Right atrium auricular region (tissue), 2 donors: ENCODE measurements at places on chromosomes 3 and 15. TPM values are rescaled to one million over a fixed set of nuclear protein-coding genes. Genes with fewer than 3 reads are reported as not detected.

GRCh38 chr3:10192953-10193691, 28.4 kb downstream of the IRAK2 start:
- peak overlapping the region; percentile 77 for H3K27ac ChIP-seq
- H3K4me3 ChIP-seq = no peak overlapping the region
- DNase-seq = no peak
- no peaks in the 10 kb centered on the region for H3K27me3 ChIP-seq
- H3K4me1 ChIP-seq = no peaks in the 10 kb centered on the region
- no peaks in the 10 kb centered on the region for H3K36me3 ChIP-seq

DNA sequence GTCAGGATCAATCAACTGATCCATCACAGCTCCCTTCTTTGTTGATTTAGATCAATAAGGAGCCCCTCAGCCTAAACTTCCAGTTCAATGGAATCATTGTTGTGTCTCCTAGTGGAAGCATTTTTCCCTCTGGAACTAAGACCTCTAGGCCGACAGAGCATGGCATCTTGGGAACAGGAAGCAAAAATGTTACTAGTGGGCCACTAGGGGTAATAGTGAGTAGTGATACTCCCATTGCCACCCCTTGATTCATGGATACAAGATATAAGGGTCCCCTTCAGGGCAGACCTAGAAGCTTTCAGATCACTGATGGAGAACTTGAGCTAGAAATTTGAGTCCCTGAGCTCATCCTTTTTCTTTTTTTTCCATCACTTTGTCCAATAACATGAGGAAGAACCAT, 40.4 kb upstream of the AZI2 start:
- no peaks in the 10 kb centered on the region for H3K36me3 ChIP-seq
- H3K27ac ChIP-seq = no peak overlapping the region
- no peak for DNase-seq

DNA sequence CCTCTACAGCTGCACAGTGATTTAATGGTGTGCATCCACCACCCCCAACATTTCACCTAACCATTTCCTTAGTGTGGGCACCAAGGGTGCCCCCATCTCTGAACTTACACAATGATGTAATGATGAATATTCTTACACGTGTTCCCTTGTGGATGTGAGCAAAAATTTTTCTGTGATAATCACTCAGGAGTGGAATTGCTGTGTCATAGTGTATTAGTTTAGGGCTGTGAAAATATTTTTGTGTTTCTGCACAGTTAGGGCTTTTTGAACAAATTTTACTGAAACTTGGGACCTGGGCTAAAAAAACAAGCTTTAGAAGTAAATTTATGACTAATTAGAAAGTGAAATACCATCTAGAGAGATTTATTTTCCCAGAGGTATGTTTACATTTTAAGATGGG, 134.5 kb upstream of the CCNL1 start:
- no peak for DNase-seq
- no peaks in the 10 kb centered on the region for H3K27me3 ChIP-seq
- H3K4me1 ChIP-seq = no peaks in the 10 kb centered on the region

DNA sequence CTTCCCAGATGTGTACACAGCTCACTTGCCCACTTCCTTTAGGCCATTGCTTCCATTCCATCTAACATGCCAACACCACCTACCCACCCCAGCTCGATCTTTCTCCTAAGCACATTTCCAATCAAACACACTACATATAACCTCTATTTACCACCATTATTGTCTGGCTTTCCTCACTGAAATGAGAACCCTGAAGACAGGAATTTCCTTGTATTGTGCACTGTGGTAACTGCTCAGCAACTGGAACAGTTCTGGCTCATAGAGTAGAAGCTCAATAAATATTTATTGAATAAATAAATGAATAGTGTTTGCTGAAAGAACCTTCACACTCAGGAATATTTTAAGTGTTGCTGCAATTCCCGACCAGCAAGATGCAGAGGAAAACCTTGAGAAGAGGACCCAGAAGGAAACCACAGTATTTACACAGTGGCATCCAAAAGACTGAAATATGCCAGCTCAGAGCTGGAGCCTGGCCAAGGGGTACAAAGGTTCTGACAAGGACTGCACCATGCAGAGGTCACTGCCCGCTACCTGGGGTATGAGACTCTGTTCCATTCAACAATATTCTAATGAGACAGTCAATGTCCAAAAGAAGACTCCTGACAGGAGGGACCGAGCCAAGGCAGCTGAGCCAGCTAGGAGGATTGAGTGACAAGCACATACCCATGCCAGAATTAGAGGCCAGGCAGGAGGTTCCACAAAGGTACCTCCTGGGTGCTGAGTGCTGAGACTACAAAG, 168.8 kb downstream of the NUP210 start:
- no peak overlapping the region for H3K27ac ChIP-seq
- no peak for DNase-seq
- no peaks in the 10 kb centered on the region for H3K36me3 ChIP-seq
- H3K4me1 ChIP-seq = no peaks in the 10 kb centered on the region

DNA sequence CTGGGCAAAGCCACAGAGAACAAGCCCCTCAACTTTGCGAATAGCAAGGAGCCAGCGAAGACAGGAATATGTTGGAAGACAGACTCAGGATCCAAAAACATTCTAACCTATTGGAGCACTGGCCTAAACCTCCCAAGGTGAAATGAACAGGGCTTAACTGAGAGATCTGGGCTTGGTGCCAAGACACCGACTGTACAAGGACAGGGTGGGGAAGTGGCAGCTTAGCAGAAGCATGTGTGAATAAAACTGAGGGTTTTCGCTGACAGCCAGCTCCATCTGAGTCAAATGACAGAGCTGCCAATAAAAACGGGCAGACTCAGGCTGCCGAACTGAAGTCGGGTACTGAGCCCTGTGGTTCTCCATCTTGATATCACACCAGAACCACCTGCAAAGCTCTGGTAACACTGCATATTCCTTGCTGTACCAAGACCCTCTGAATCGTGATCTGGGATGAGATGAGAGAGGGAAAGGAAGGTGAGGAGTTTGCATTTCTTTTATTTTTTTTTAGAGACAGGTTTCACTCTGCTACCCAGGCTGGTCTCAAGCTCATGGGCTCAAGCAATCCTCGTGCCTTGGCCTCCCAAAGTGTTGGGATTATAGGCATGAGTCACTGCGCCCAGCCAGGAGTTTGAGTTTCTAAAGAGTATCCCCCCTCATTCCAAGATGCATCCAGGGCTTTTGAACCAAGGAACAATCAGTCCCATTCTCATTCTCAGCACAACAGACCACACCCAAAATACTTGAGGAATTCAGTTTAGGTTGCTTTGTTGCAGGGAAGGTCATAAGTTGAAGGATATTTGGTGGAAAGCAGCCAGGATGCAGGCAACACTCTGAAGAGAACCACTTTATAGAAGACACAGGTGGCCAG, 6.0 kb upstream of the PLCB2 start:
- H3K27me3 ChIP-seq = no peaks in the 10 kb centered on the region
- no peaks in the 10 kb centered on the region for H3K4me1 ChIP-seq
- H3K36me3 ChIP-seq = no peaks in the 10 kb centered on the region
- no peak overlapping the region for H3K27ac ChIP-seq
- DNase-seq = no peak

- H3K4me1 ChIP-seq = no peaks in the 10 kb centered on the region
- no peaks in the 10 kb centered on the region for H3K36me3 ChIP-seq
- no peak overlapping the region for H3K27ac ChIP-seq
- no peaks in the 10 kb centered on the region for H3K27me3 ChIP-seq
- H3K4me3 ChIP-seq = no peak overlapping the region
- no peak for DNase-seq
Measured at GRCh38 chr3:185958626-185959025, 20.8 kb upstream of the TRA2B start.

The AP3B2 gene
- total RNA-seq = not detected

DNA sequence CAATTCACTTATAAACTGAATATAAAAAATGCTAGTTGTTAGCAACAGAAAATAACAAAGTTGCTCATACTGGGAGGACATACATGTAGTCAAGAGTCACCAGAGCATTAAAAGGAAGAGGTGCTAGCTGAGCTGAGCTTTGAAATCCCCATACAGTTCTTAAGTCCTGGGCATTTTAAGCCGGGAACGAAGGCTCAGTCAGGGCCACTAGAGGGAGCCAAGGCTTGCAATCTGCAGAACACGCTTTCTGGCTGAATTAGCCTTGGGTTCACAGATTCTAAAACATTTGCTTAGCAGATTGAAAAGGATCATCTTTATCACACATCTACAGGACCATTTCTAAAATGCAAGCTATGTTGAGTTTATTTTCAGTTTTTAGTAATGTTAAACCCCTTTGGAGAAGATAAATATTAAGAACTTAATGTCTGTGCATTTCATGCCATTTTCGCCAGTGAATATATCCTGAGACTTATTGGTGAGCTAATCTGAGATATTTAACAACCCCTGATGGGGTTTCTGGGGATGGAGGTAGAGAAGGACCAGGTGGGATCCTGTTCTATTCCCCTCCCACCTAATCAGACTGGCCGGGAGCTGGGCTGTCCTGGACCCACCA, 26.3 kb upstream of the MNS1 start:
- DNase-seq = peak; percentile 74
- no peaks in the 10 kb centered on the region for H3K4me1 ChIP-seq
- no peaks in the 10 kb centered on the region for H3K27me3 ChIP-seq
- no peak overlapping the region for H3K4me3 ChIP-seq
- H3K27ac ChIP-seq = no peak overlapping the region
- no peaks in the 10 kb centered on the region for H3K36me3 ChIP-seq

DNA sequence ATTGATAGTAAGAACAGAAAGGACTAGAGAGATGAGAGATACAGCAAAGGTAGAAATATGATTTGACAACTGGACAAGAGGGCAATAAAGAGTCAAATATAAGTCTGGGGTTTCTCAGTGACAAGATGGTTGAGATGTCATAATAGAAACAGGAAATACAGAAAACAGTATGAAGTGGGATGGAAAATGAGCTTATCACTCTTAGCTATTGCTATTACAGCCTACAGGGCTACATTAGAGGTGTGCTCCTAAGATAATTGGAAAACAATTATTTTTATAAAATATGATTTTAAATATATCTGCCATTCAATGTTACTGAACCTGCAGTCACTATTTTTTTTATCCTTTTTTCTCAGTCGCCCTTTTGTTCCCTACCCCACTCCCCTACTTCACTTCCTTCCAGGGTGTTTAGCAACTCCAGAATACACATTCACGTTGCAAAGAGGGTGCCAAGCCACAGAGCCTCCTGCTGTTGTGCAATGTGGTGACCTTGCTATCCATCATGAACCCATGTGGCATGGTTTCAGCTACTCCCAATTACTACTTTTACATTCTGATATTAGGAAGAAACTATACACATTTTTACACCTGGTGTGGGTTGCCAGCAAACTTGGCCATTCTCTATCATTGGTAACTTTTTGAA, 6.0 kb downstream of the NRG4 start:
- H3K36me3 ChIP-seq = no peaks in the 10 kb centered on the region
- DNase-seq = no peak

DNA sequence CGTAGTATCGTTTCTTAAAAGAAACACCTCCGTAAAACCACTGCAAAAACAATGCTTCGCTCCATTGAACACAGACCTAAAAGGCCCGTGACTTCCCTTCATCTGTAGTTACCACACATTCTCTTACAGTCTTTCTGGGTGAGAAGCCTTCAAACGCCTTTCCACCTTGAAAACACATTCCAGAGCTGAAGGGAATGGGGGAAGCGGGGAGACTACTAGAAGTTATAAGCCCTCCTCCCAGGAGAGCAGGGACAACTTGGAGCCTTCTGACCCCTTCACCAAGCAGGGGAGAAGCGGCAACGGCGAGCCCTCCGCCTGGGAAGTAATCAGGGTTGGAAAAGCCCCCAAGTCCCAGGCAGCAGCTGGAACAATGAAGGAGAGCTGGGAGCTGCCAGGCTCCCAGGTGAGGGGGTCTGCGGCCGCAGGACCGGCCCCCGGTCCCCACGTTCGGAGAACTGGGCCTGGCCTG, 461 bp downstream of the SECISBP2L start:
- H3K27ac ChIP-seq = peak overlapping the region; percentile 94
- DNase-seq = no peak
- H3K36me3 ChIP-seq = no peaks in the 10 kb centered on the region
- peak overlapping the region; percentile 89 for H3K4me3 ChIP-seq

The ZNF774 gene
- total RNA-seq = 3.7 TPM

GRCh38 chr15:82105451-82106215, 59.8 kb upstream of the MEX3B start:
- H3K27ac ChIP-seq = no peak overlapping the region
- DNase-seq = no peak
- no peak overlapping the region for H3K4me3 ChIP-seq
- no peaks in the 10 kb centered on the region for H3K27me3 ChIP-seq
- no peaks in the 10 kb centered on the region for H3K36me3 ChIP-seq
- H3K4me1 ChIP-seq = no peaks in the 10 kb centered on the region

DNA sequence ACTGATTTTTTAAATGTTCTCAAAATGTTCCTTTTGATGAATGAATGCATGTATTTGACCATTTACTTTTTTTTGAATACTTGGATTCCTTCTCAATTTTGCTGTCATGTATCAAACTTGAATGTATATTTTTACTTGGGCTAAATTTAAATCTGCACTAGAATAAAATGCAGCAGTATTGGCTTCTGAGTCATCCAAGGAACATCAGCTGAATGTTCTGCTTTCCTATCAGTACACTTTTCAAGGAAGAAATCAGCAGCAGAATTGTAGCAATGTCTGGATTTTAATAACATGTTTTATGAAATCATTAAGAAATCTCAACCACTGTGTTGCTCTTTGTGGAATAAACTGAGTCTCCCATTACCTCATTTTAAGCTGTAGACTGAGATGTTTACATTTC, 57.0 kb upstream of the COL6A6 start:
- H3K4me1 ChIP-seq = no peaks in the 10 kb centered on the region
- no peak for DNase-seq
- no peak overlapping the region for H3K27ac ChIP-seq
- H3K4me3 ChIP-seq = no peak overlapping the region
- H3K27me3 ChIP-seq = no peaks in the 10 kb centered on the region
- H3K36me3 ChIP-seq = no peaks in the 10 kb centered on the region

- no peak overlapping the region for H3K27ac ChIP-seq
- no peaks in the 10 kb centered on the region for H3K4me1 ChIP-seq
- DNase-seq = no peak
- no peak overlapping the region for H3K4me3 ChIP-seq
Measured at GRCh38 chr3:123755085-123755484, 129.0 kb downstream of the MYLK start.

The TRANK1 gene
- total RNA-seq = 5.7 TPM

GRCh38 chr3:98048586-98048985, 13.5 kb upstream of the GABRR3 start:
- DNase-seq = no peak
- no peaks in the 10 kb centered on the region for H3K27me3 ChIP-seq
- H3K27ac ChIP-seq = no peak overlapping the region
- H3K36me3 ChIP-seq = no peaks in the 10 kb centered on the region

GRCh38 chr15:31444844-31445243, 118.2 kb downstream of the KLF13 start:
- DNase-seq = no peak
- H3K4me1 ChIP-seq = peaks cover 23% of the 10 kb centered on the region
- H3K27ac ChIP-seq = no peak overlapping the region

DNA sequence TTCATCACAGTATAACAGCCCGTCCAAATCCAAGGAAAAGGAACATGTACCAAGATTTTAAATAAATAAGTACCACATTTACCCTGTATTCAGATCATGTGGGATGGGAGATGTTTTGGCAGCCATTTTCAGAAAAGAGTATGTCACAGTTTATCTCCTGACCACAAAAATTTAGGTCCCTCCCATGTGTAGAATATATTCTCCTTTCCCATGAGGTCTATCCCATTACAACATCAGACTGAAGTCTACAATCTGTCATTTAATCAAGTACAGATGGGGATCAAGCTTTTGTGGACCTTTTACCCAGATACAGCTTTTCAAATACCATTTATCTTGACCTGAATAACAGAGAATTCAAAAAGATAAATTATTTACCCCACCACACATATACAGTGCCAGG, 444.5 kb downstream of the PLOD2 start:
- no peak for DNase-seq
- H3K27ac ChIP-seq = no peak overlapping the region
- no peaks in the 10 kb centered on the region for H3K27me3 ChIP-seq
- no peaks in the 10 kb centered on the region for H3K36me3 ChIP-seq
- no peaks in the 10 kb centered on the region for H3K4me1 ChIP-seq
- H3K4me3 ChIP-seq = no peak overlapping the region

The SCN11A gene
- total RNA-seq = 0.08 TPM
